ENCODE measurements at places on chromosomes 2 and 18.

- no peak for DNase-seq
Measured at GRCh38 chr2:84686783-84687476, 170.6 kb downstream of the DNAH6 start.

- no peak for DNase-seq
Measured at GRCh38 chr2:121627525-121628050, 21.7 kb downstream of the CLASP1 start.

DNA sequence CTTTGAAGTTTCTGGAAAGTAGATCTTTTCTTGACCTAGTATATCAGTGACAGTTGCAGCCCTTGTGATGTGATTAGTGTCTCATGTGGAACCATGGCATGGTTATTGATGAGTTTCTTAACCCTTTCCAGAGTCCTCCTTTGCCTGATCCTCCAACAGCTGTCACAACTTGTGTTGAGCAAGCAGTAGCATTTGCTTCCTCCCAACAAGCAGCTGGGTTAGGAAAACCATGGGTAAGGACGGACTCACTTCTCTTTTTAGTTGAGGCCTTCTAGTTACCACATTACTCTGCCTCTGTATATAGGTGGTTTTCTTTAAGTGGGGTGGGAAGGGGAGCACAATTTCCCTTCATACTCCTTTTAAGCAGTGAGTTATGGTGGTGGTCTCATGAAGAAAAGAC is 96.3 kb downstream of the XRCC5 start:
- no peak for DNase-seq

DNA sequence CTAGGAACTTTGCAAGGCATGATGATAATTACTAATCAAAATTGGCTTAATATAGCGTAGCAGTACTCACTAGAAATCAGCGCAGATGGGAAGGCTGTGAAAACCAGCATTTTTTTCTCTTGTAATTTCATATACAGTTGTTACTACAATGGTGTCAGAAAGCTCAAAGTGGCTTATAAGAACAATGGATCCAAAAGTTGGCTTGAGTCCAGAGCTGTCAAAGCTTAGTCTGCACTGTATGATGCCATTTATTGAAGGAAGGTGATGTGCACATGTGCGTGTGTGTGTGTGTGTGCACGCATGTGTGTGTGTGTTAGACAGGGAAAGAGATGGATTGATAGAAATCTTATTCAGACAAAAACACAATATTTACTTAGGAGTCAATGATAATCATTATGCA is 341.3 kb downstream of the TGIF1 start:
- DNase-seq: no peak

DNA sequence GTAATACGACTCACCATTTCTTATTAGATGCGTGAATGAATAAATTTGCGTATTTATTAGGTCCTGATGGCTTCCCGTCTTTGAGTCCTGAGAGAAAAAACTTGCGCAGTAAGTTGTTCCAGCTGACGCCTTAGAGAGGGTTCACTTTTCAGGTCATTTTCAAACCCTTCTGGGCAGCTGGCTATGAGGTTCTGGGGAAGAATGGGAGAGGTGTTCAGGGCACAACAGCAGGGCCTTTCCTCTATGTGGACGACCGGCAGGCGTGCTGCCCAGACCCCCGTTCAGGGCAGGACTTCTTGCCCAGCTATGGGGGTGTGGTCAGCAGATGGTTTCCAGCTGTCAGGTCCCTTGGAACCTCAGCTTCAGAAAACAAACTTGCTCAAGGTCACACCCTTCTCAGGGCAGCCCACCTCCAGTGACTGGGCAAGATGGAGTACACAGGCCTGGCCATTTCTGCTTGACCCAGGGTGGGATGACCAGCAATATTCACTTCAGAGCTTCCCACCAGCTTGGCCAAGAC is 61.1 kb upstream of the TNP1 start:
- no peak for DNase-seq

DNA sequence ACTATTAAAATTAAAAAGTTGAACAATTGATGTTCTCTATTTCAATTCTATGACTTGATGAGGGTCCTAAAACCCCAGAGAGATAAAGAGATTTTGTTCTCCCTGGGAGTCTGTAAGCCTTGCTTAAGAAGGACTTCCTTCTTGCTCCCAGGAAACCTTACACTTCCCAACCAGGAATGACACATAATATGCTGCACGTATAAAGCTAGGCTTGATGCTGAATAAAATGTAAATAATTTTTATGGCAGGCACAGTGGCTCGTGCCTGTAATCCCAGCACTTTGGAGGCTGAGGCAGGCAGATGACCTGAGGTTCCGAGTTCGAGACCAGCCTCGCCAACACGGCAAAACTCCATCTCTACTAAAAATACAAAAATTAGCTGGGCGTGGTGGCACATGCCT is 27.8 kb downstream of the SPIRE1 start:
- no peak for DNase-seq

DNA sequence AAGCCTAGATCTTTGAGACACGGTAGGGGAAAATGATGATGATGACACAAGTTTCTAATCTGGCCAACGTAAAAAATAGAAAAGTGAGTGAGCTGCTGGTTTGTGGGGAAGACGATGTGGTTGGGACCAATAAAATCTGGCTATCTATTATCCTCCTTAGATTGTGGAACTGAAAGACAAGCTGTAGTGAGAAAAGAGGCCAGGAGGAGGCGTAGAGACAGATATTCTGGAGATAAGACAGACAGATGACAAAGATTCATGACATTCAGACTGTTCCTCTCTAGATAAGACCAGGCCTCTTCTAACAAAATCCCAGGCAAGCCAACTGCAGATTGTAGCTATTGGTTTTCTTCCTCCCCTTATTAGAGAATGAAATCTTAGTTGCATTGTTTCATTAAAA is 376.3 kb upstream of the UBE2E3 start:
- no peak for DNase-seq
